ENCODE measurements at places on chromosomes 7 and 10.

GRCh38 chr10:10792681-10793080 is 225.0 kb upstream of the CELF2 start:
- DNase-seq = no peak

DNA sequence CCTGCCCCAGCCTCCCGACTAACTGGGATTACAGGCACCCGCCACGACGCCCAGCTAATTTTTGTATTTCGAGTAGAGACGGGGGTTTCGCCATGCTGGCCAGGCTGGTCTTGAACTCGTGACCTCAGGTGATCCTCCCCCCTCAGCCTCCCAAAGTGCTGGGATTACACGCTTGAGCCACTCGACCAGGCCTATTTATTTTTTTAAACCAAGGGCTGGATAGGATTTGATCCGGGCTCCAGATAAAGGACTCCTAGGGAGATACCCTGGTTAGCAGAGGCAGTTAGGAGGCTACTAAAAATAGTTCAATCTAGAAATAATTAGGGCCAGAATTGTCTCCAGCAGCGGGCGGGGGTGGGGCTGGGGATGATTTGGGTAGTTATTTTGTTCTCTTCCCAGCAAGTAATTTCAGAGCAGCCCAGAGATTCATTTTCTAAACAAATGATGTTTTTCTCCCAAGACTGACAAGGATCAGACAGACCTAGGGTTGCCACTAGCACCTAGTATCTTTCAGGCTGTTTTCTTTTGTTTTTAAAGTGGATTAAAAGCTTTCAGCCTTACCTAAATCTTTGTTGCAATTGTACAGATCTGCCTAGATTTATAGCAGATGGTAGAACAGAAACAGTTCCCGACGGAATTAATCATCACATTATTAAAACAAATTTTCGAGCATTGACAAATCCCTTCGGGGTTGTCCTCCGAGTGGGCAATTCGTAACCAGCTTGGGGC is 859 bp upstream of the SMC3 start:
- DNase-seq = no peak

DNA sequence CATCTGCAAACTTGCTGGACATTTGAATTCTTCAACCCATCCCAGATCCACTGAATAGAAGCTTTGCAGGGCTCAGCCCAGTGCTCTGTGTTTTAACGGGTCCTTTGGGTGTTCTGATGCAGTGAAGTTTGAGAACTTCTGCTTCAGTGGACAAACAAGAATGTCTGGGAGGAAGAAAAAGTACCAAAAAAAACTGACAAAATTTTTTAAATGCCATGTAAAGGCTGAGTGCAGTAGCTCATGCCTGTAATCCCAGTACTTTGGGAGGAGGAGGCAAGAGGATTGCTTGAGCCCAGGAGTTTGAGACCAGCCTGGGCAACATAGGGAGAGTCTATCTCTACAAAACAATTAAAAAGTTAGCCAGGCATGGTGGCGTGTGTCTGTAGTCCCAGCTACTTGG is 51.8 kb upstream of the FRMD4A start:
- no peak for DNase-seq

GRCh38 chr10:97024168-97025073 is 161.3 kb downstream of the SLIT1 start:
- DNase-seq = no peak

- no peak for DNase-seq
These were observed 272.6 kb upstream of the DGKB start for GRCh38 chr7:15175152-15175551.

All from stimulated activated naive B cell treated with anti-CD40 and anti-IgM and Interleukin-4, amounts not matched to agents 10 μg/mL and 1 μg/mL and 100 μg/mL, for 72 hours (primary cell).